Occipital lobe (tissue), 3 donors: ENCODE measurements at places on chromosomes 4 and X.

GRCh38 chrX:2401590-2402360 is 99.0 kb downstream of the DHRSX start:
- DNase-seq, result no peak

- DNase-seq, result no peak
Measured at GRCh38 chr4:166637816-166638215, 596.5 kb downstream of the SPOCK3 start.

DNA sequence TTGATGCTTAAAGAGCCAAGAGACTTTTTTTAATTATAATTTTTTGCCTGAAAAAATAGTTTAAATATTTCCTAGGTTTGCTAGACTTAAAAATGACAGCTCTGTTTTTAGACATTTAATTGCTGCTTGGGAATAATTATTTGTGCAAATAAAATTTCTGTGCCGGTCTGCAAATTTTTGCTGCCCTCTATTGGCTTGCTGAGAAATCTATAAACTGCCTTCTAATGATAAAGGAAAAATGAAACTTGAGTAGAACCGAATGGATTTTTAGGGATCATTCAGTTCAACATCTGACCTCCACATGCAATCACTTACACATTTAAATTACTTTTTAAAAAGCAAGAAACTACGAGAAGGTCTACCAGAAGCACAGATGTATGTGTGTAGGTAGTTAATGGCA is 434.0 kb downstream of the FAM133A start:
- DNase-seq, result no peak

DNA sequence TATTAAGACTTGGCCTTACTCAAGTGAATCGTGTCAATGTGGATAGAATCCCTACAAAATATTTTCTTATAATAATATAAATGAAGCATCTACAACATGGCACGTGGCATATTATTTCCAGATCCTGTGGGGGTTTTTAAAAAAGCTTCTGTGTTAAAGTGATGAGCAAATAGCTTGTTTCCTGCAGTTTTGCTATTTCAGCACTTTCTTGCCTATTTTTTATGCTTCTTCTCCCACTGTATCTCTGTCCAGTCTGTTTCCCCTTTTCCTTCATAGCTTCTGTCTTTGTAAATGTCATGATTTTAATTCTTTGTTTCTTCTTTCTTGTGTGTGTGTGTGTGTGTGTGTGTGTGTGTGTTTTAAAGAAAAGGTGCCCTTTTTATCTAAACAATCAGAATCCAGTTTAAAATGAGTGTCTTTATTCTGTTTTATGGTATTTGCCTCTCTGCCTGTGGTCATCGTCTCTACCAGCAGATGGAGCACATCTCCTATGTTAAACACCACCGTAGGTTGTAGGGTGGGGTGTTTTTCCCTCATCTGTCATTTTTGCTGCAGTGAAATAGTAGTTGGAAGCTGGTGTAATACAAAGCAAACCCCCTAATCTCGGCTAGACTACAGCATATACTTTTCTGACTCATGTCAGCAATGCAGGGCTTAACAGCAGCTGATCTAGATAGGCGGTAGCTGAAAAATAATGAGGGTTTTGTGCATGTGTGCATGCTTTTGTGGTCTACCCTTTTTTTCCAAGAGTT is 33.1 kb downstream of the FTHL17 start:
- no peak for DNase-seq

DNA sequence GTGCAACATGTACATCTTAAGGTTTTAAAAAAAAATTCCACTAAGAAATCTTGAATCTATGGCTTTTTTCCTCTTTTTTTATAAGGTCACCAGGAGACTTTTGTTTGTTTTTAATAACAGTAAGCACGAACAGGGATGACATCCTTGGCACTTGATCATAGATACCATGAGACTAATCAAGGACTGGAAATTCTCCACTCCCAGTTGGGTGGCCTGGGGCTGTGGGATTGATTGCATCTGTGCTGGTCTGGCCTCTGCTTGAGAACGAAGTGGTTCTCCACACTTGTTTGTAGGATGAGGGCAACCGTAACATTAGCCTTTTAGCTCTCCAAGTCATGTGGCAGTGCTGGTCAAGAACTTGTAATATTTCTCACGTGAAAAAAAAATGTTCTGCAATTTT is 35.4 kb downstream of the SNX25 start:
- DNase-seq, result no peak

- no peak for DNase-seq
Measured at GRCh38 chr4:183636503-183636902, 22.5 kb downstream of the RWDD4 start.

DNA sequence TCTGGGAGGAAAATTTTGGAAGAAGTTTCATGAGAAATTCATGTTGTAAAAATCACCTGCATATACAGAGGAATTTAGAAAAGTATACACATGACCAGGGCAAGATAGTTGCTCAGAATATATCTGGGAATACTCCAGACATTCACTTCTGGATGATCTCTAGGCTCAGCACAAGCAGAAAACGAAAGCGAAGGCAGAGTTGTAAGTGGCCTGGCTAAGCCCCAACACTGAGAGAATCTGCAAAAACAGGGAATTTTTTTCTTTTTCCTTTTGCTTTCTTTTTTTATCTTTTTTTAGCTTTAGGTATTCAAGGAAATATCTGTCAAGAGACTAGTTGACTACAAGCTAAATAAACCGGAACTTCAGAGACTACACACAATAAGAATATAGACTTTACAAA is 207.2 kb downstream of the FGF13 start:
- DNase-seq, result no peak

DNA sequence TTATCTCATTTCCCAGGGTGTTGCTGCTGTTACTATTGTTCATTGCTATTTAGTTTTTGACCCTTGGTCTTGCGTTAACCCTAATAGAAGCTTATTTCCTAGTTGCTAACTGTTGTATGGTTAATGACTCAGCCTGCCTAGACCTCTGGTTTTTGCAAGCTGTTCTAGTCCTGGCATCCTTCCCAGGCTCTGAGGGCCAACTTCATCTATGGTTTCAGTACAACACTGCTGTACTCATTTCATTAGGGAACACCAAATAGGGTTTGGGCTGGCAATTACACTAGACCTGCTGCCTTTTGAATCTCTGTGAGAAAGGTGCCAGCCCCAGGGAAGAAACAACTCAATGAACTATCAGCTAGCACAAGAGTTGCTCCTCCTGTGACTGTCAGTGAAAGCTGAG is 59.6 kb downstream of the DCX start:
- DNase-seq, result no peak

DNA sequence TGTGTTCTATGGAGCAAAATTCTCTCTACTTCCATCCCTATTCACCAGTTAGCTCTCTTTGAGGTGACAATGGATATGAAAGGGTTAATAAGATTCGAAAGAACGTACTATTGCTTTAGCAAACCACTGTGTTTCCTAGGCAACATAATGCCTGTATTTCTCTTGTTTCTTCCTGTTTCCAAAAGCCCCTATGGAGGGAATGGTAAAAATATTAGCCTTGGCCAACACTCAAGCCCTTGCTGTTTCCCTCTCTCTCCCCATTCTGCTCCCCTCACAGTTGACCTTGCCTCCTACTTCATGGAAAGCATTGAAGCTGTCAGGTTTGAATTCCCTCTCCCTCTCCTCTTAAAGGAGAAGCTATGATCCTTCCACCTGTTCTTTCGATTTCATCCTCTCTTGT is 9.6 kb upstream of the PGRMC1 start:
- no peak for DNase-seq

DNA sequence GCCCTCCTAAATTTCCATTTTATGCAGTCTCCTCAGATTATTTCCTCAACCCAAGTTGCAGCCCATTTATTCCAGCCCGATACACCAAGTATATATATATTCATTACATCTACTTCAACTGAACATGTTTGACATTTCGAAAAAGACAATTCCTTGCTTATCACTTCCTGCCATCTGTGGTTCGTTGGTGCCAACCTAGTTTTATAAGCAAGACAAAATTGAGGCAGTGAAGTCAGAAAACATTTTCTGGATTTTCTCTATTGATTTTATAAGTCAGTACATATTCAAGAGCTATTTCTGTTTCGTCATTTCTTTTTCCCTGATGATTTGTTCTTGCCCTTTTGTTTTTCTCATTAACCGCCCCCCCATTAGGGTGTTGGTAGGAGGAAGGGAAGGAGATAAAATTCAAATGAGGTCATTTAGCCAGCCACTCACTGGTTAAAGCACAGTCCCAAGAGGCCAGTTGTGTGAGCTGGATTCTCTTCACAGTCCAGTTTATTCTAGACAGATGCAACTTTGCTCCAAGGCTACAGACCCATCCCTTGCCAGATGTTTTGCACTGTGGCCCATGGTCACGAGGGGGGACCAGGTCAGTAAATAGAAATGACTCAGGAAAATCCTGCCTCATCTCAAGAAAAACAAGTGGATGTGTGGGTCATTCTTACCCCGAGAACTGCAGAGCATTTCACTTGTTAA is 20.3 kb upstream of the VEGFD start:
- no peak for DNase-seq

- no peak for DNase-seq
Measured at GRCh38 chr4:86961605-86962295, 26.9 kb downstream of the AFF1 start.

- no peak for DNase-seq
Measured at GRCh38 chr4:165855191-165855590, 17.8 kb upstream of the TLL1 start.

DNA sequence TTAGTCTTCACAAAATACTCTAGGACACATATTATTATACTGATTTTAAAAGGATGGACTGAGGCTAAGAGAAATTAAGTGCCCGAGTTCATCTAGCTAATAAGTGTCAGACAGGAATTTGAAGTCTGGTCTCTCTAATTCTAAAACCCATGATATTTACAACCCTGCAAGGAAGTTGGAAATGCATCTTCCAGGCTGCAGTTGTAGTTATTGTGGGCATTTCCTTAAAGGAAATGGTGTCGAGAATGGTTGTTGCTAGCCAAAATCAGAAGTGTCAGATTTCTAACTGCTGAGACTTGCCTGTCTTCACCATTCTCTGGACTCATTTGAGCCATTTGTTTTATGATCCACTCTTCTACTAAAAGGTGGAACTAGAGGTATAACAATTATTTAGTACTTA is 82.5 kb downstream of the FAT4 start:
- DNase-seq, result no peak

DNA sequence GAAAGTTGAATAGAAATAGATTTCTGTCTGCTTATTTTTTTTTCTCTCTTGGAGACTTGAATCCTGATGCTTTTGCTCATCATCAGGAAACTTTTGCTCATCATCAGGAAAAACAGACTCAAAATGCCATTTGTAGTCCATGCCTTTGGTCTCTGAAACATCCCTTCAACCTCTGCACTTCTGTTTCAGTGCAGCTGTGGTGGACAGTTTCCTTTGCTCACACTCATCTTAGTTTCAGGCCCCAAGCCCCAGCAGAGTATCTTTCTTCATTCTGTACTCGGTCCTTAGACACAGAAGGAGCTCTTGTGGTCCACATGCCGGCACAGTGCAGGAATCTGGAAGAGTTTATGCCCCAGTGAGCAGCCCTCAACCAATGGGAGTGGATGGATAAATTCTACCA is 337.9 kb downstream of the PPP3CA start:
- DNase-seq, result no peak

DNA sequence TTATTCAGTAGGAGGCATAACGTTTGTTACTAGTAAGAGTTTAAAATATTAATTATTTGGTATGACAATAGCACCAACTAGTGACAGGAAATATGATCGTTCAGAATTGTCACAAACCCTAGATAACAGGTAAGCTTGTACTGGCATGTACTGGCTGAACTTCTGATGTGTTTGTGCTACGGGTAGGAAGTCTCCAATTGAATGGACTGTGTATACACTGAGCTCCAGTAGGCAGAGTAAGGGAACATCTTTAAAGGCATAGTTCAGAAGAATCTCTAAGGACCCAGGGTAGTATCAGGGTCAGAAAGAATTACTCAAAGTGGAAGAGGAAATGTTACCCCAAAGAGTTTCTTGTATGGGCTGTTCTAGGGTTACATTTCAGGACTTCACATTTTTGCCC is 230.4 kb downstream of the EDA2R start:
- no peak for DNase-seq

DNA sequence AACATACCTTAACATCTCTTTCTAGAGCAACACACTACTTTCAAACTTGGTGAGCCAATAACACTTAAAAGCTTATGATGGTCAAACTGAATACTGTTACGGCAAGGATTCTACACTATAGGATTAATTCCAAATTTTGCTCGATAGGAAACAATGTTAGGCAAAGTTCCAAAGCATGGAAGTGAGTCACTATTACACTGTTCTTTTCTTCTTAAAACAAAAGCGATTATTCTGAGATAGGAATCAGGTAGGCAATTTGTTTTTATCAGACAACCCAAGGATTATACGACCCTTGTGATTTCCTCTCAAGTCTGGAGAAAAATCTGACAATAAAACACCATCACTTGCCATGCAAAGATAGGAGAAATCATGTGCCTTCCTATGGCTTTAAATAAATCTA is 81.5 kb downstream of the HUWE1 start:
- no peak for DNase-seq

DNA sequence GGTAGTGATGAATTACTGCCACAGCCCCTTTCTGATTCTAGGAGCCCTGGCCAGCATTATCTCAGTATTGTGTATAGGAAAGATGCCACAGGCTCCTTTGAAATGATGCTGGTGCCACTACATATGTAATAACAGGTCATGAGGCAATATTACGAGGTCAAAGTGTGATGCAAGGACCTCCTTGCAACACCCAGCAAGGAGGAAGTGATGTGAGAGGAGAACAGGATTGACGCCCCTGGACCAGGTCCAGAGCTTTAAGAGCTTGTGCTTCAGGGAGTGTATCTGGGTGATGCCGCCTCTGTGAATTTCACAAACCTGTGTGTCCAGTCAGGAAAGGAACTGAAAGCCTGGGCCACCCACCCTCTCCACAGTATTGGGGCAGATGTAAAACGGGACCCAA is 261.8 kb downstream of the MID1IP1 start:
- DNase-seq, result no peak

- peak; percentile 10 for DNase-seq
Measured at GRCh38 chr4:36944232-36944631, 300.3 kb upstream of the NWD2 start.

GRCh38 chr4:88937081-88937480 is 119.9 kb downstream of the FAM13A start:
- DNase-seq, result no peak

DNA sequence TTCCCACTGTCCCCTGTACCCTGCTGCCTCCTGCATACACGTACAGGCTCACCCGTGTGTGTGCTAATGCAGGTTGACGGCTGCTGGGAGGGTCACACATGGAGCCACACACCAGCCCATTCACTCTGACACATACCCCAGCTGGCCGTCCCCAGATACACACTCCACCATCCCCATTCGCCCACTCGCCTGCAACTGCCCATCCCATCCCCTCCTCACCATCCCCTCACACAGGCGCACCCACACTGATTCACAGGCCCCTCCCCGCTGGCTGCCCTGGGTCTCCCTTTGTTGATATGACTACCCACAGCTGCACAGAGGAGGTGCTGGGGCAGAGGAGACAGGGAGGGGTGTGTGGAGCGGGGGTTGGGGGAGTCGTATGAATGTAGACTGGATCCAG is 25.7 kb downstream of the PJA1 start:
- DNase-seq, result no peak
